ENCODE measurements at places on chromosomes 5 and 9.

DNA sequence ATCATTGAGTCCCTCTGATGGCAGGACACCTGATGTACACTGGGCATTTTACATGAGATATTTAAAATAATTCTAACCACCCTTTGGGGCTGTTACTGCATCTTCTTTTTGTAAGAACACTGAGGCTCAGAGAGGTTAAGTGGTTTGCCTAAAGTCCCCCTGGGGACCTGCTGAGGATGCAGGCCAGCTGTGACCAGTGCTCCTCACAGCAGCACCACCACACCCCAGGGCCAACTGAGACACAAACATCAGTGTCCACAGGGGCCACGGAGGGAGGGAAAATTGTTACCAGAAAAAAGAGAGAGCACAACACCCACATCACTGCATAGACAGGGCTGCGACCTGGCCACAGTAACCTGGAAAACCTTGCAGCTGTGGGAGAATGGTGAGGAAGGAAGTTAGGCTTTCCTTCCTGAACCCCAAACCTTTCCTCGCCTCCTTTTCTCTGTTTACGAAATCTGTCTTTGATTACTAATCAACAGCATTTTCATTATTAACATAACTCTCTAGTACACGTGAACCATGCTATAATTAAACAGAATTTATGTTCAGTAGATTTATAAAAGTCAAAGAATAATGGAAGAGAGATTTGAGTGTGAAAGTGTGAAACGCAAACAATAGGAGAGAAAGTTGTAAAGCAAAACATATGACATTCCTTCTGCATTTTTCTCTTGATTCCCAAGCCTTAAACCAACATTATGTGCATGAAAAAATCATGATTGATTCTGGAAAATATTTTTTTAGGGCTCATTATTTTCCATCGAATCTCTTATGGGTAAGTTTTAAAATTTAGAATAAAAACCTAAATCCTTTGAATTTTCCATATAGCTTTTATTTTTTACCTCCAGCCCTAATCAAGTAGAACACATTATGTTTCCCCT is 228.1 kb upstream of the DAPK1 start:
- DNase-seq, result no peak

GRCh38 chr9:114096041-114096511 is 3.0 kb downstream of the KIF12 start:
- DNase-seq, result no peak

DNA sequence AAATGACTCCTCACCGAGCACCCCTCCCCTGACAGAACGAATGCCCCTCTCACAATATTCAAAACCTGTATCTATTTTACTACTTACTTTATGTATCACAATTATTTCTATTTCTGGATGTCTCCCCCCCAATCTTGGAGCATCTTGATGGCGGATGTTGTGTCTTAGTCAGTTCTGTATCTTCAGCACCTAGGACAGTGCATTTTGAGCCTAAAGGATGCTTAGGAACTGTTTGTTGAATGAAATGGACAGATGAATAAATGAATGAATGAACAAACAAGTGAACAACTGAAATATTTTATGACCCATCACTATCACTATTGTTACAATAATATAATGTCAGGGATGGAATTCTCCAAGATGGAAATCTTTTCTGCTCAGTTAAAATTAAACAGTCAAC is 295.7 kb downstream of the DNAH5 start:
- DNase-seq, result no peak

- DNase-seq, result no peak
These were observed 967 bp downstream of the NEURL1B start for GRCh38 chr5:172642051-172642409.

DNA sequence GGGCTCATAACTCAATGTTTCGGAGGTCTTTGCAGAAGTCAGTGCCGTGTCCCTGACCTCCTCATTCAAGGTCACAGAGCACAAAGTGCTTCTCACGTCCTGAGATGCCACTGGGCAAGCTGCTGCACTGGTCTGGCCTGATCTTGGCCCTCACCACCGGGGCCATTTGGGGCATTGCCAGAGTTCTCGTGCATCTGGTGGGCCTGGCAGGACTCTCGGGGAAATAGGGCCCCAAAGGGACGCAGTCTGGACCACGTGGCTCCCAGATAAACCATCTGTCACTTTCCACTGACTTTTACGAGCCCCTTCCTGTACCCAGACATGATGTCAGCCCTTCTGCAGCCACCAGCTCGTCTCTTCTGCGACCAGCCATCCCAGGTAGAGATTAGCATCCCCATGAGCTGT is 54.8 kb downstream of the HRH2 start:
- DNase-seq, result peak; percentile 30

DNA sequence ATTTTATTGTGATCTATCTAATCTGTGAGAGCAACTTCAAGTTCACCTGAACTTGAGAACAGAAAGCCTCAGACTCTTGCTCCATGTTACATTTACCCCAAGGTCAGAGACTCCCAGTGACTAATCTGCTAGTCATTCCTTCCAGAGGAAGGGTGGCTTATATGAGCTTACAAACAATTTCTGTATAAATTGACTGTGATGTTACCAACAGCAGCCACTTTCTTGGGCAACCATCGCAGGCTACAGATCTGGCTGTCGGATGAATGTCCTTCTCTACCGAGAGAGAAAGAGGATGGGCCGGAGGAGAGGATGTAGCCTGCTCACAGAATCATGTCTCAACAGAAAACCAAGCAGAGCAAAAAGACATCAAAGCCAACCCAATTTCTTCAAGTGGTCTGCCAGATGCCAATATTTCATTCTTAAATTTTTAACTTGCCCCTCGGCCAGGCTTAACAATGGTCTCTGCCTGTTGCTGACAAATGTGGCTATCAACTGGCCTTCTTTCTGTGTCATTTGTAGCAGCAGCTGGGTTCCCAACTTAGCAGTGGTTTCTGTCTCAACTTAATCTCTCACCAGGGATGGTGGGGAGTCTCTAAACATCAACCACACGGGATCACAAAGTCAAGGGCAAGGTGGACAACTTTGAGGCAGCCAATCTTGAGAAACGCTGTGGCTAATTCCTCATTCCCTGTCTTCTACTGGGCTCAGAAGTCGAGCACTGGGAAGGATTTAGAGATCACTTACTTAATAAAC is 81.3 kb downstream of the RAPGEF1 start:
- no peak for DNase-seq

- no peak for DNase-seq
These were observed 4.1 kb downstream of the PAEP start for GRCh38 chr9:135565636-135566035.

GRCh38 chr5:159536646-159537045 is 206.4 kb upstream of the IL12B start:
- no peak for DNase-seq

DNA sequence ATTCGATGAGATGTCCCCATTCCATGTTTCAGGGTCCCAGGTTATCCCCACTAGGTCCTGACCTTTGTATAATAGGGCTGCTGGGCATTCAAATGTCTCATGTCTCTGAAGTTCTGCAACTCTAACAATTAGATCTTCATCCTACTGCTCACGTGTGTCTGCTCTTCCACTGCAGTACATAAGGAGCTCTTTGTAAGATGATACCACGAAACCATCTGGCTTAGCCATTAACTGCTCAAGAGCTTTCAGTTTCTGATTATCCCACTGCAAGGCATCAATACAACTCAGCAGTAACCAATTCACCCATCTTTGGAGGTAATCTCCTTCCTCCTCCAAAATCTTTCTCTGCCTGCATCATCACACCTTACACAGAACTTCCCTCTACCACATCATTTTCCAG is 49.9 kb upstream of the PPP2CA start:
- no peak for DNase-seq

GRCh38 chr5:135966165-135966564 is 11.4 kb upstream of the LECT2 start:
- no peak for DNase-seq

- peak; percentile 57 for DNase-seq
These were observed 616 bp downstream of the ABL1 start for GRCh38 chr9:130835441-130836298.

- DNase-seq, result peak; percentile 49
These were observed at the start of gene PLPP7 for GRCh38 chr9:131289301-131290035. TSS of gene PLPP7 (plus strand) at chr9:131289723. CDS start at chr9:131289998, 275 bp downstream.

DNA sequence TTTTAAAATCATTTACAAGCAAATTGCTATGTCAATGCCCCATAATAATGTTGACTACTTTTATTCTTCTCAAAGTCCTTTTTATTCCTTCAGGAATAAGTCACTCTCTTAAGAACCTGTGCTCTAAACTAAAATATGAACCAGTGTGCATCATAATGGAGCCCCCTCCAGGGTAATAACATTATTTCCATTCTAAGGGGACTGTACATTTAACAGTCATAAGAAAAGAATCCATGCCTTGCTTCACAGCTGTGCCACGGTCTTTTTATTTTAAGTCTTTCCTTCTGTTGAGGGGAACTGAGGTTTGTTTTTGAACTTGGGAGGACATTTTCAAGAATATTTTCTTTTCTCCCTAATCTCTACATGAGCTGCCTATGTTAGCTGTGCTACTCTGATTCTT is 297.6 kb downstream of the MAN2A1 start:
- no peak for DNase-seq

DNA sequence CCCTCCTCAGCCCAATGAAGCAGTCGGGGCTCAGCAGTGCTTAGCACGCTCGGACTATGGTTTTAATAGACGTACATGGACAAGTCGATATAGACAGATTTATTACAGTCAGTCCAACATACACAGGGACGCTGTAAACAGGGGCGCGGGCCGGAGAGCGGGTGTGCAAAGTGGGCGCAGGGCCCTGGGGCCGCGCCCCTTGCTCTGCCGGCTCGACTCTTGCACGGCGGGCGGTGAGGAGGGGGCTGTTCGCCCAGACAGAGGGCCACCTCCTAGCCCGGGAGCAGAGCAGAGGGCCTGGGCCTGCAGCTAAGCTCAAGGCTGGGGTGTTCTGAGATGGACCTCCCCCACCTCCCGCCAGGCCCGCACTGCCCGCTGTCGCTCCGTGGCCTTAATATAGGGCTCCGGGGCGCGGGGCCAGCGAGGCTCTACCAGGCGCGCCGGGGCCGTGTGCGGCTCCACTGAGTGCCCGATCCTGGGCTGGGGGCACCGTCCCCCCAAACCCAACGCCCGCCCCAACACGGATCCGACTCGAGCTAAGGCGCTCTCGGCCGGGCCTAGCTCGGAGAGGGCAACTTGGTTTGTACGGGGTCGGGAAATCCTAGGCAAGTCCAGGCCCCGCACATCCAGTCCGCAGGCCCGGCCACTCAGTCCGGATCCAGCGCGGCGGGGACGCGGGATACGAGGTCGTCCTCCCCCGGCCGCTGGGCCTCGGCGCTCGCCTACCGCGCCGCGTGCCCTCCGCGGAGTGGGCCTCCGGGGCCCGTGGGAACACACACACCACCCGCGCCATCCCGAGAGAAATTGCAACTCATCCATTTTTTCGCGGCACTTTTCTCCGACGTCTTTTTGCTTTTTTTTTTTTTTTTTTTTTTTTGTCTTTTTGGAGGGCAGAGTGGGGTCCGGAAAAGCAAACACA is 6.1 kb downstream of the PITX1 start:
- no peak for DNase-seq

DNA sequence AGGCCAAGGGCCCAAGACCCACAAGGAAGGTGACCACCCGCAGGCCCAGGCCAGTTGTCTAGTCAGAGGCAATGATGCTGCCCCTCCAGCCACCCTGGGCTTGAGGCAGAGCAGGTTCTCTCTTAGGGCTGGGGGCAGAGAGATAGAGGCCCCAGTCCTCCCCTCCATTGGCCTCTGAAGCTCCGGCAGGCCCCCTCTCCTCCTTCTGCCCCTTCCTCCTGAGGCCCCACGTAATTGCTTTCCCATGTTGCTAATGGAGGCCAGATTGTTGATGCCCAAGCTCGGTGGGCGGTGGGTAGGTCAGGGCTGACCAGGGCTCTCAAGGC is 26.6 kb upstream of the ENHO start:
- no peak for DNase-seq

GRCh38 chr5:172641359-172642050 is 442 bp downstream of the NEURL1B start:
- no peak for DNase-seq

GRCh38 chr5:162047279-162047678 is 20.3 kb upstream of the GABRG2 start:
- no peak for DNase-seq

DNA sequence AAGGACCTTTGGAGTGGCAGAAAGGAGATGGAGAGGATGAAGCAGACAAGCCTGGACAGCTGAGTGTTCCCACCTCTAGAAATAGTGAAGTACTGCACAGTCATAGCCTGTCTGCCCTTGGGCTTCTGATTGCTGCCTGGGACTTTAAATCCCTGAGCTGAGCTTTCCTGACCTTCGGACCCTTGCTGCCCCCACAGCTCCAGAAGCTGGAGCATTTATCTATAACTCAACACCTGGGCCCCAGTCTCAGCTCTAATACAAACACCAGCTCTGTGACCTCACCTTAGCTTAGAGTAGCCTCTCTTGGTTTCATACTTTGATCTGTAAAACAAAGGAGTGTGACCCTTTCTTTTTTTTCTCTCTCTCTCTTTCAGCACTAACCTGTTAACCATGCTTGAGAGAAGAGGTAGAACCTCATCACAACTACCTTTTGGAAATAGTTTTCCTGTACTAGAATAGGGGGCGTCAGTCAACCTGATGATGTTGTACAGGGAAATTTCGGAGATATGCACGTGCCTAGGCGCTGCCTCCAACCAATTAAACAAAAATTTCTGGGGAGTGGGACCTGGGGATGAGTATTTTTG is 25.4 kb upstream of the ELL2 start:
- no peak for DNase-seq

DNA sequence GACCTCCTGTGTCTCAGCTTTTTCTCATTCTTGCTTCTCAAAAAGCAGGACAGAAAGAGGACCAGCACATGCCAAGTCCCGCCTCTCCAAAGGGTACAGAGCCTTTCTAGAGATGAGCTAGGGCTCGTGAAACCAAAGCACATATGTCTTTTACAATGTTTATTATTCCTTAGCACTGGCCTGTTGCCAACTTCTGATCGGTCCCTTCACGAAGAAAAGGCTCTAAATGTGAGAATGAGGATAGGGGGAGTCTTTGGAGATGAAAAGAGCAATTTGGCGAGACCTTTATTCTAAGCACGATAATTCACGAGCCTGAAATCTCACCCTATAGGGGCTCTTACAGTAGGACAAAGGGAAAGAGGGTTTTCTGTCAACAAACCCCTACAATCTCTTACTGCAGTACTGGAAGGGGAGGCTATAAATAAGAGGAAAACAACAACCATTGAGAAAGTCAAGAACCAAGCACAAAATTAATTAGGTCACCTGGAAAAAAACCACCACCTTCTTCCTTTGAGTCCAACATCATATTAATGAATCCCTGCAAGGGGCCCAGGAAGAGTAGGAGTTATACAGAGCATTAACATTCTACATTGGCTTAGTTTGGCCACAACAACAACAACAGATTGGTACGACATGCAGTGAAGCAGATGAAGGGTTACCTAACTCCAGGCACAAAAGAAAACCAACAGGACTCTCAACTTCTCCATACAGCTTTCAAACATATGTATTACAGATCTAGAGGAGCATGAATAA is 309.5 kb downstream of the PDE4D start:
- no peak for DNase-seq
